ENCODE measurements at places on chromosomes 11 and 22.

GRCh38 chr11:130834886-130835285 lies 81.4 kb downstream of the SNX19 start:
- no peak for DNase-seq

GRCh38 chr11:19316434-19316833 lies 75.7 kb upstream of the E2F8 start:
- no peak for DNase-seq

- no peak for DNase-seq
Measured at GRCh38 chr22:17241576-17242330, 22.5 kb upstream of the ADA2 start.

DNA sequence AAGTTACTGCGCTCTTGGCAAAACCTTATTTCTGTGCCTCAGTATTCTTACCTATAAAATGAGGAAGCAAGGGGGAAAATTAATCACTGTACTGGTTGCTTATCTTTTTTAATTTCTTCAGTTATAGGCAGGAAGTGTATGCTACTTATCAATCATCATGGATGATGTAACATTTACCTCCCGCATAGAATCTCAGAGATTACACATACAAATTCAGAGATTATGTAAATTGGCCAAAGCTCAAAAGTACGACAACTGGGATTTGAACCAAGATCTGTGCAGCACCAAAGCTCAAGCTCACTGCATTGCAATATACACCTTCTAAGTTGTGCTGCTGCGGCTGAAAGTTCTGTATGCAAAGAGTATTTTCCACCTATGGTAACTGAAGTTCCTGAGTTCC lies 83.0 kb downstream of the PDHX start:
- no peak for DNase-seq

DNA sequence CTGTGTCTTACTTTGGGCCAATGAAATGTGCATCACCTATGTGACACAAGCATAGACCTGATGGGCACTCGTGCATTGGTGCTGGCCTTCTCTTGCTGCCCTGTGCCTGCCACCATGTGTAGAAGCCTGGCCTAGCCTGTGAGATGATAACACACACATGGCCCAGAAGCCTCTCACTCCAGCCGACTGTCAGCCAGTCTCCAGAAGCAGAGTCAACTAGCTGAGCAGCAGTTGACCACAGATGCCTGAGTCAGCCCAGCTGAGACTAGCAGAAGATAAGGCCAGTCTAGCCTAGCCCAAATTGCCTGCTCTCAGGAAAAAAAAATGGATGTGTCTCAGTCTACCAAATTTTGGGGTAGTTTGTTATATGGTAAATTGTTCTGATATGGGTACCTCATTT lies 46.2 kb downstream of the CSNK2A3 start:
- no peak for DNase-seq

DNA sequence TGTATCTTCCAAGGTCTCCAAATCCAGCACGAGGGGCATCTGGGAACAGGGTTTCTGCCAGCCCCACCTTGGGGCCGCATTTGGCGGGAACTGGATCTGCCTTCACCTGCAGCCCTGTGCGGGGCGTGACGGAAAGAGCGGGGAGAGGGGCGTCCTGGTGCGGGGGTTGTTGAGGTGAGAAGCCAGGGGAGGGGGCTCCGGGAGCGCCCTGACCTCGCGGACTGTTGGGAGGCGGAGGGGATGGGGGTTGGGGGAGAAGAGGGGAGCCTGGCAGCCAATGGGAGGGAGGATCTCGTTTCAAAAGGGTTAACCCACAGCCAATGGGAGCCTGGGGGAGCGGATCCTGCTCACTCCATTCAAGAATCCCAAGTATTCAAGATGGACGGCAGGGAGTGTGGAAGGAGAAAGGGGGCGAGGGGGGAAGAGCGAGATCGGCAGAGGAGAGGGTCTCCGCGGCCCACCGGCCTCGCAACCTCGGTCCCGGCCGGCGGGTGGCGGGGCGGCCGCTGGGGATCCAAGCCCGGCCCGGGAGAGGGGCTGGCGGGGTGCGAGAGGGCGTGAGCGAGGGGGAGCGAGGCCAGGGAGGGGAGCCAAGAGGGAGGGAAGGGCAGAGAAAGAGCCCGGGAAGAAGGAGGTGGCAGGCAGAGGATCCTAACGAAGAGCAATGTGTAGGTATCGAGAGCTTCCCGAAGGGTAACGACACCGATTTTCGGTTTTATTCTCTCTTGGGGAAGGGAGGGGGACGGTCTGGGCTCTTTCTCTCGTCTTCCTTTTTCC lies 11.5 kb downstream of the YPEL4 start:
- peak; percentile 82 for DNase-seq

Data from foreskin keratinocyte (primary cell).